RWPE1 (cell line): ENCODE measurements at places on chromosomes 16 and 17.

DNA sequence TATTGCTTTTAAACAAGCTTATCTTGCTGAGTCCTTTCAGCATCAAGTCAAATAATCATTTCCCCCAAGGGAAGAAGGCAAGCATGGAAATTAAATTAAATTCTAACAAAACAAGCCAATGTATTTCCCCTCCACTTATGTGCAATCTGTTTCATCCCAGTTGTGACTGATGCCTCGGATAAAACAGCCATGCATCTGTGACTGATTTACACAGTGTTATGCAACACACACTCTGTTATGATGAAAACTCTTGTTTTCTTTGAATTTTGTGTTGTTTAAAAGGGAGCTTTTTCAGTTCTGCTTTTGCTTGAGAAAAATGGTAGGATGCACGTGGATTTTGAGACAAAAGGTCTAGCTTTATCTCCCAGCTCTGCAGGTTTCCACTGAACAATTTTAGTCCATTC is 32.6 kb downstream of the TMEM100 start:
- DNase-seq, result no peak

DNA sequence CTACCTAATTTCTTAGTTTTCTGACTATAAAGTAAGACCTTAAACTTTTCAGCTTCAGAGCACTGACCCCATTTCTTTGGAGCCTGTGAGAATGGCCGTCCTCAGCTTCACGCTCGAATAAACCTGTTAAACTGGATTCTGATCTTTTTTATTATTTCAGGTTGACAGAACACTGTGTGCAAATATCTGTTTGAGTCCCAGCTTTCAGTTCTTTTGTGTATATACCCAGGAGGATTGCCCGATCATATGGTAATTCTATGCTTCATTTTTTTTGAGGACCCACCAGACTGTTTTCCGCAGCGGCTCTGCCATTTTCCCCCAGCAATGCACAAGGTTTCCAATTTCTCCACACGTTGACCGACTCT is 19.8 kb upstream of the KCNH6 start:
- no peak for DNase-seq

GRCh38 chr17:57422574-57423164 is 166.3 kb downstream of the MSI2 start:
- peak; percentile 70 for DNase-seq

GRCh38 chr16:75287708-75288107 is 36.3 kb upstream of the BCAR1 start:
- DNase-seq, result no peak

GRCh38 chr17:61805399-61805798 is 57.9 kb downstream of the BRIP1 start:
- DNase-seq, result peak; percentile 54

DNA sequence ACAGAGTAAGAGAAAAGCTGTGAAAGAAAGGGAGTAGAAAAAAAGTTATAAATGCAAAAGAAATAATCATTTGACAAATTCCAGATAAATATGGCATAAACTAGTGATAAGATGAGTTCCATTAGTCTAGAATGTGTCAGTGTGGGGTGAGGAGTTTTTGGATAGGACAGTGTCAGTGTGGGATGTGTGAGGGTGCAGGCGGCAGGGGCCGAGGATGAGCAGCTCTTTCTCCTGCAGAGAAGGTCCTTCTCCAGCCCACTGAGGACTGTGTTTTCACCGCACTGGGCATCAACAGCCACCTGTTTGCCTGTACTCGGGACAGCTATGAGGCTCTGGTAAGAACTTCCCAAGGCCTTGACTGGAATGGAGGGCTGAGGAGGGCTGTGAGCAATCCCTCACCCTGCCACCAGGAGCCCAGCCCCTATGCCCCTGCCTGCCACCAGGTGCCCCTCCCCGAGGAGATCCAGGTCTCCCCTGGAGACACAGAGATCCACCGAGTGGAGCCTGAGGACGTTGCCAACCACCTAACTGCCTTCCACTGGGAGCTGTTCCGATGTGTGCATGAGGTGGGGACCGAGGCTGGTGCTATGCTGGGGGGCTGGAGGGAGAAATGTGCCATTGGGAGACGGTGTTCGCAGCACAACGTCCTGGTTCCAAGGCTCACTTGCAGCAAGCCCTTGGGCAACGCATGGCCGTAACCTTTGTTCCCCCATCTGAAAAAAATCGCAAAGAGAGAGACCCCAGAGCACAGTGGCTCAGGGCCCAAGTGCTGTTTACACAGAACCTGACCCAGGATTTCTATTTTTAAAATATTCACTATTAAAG is 13.1 kb downstream of the RAPGEFL1 start:
- no peak for DNase-seq

GRCh38 chr16:53822936-53823529 is 119.1 kb downstream of the FTO start:
- no peak for DNase-seq

DNA sequence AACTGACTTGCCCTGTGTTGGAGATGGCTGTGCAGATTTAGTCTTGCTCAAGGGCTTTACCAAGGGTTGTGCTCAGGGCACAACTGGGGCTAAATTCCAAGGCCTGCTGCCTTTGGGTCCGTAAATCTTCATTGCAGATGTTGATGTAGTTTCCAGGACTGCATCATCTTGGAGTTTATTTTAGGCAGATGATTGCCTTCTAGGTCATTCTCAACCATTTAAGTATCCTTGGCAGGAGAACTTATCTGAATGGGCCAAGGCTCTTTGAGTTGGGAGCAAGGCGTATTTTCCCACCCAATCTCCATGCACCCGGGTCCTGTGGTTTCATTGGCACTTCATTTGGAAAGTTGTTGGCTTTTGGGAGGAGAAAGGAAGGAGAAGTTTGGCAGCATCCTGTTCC is 200.3 kb downstream of the MSI2 start:
- DNase-seq, result no peak

- peak; percentile 18 for DNase-seq
Measured at GRCh38 chr17:37107406-37108083, 158.8 kb downstream of the AATF start.

DNA sequence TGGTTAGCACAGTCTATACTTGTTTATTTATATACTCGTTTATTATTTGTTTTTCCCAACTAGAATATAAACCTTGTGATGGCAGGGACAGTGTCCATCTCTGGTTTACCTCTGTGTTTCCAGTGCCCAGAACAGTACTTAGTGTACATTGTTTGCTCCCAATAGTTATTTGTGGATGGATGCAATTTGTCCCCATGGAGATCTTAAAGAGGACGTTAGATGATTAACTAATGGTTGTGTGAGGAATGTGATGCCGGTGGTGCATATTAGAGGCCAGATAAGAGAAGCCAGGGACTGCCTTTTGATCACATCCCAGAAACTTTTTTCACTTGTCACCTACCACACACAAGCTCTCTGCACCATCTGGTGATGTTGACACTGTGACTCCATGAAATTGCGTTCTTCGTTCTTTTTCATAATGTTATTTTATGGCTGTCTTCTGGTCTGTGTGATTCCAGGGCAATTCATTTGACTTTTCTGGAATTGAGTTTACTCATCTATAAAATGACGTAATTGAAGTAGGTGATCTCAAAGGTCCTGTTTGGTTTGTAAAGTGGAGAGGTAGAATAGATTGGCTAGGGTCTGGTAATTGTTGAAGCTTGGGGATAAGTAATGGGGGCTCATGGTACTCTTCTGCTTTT is 1.2 kb downstream of the COX10 start:
- DNase-seq, result no peak

DNA sequence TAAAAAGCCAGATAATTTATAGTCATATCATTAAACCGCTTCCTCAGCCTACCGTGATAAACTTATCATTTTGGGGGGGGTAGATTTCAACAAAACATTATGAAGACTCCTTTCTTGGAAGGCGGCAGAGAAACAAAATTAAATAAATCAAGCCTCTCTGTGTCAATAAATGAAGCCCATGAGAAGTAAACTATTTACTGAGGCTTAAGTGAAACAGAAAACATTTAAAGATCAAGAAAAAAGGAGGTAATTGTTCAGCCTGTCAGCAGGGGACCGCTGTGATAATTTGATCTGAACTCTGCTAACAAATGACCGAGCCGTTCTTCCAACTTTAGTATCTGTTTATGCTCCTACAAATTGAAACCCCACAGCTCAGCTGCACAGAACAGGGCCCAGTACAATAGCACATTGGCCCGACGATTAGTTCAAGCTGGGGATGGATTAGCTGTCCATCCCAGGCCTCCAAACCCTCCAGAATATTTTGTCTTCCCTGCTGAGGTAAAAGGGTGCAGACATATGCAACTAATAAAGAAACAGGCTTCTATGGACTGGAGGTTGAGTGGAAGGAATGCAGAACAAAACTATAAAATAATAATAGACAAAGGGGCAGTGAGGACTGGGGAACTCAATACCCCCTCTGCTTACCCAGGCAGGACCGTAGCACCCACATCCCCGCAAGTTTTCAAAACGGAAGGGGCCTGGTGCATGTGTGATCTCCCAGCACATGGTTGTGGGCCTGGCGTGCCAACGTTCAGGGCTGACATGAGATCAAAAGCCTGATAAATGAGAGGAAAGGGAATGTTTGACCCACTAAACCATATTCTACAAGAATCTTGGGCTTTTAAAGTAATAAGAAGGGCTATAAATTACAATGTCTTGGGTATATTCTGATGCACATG is 298.1 kb upstream of the IRX5 start:
- no peak for DNase-seq

DNA sequence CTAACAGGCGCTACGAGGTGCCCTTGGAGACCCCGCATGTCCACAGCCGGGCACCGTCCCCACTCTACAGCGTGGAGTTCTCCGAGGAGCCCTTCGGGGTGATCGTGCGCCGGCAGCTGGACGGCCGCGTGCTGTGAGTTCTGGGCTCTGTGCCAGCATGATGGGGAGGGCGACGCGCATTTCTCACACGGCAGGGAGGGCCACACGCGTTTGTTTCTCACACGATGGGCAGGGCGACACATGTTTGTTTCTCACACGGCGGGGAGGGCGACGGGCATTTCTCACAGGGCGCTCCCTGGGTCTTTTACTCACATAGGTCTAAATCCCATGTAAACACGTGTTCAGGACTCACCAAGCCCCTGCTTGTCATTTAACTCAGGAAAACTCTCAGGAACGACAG is 4.4 kb downstream of the GAA start:
- no peak for DNase-seq

- DNase-seq, result no peak
Measured at GRCh38 chr17:78675316-78675616, 98.1 kb upstream of the DNAH17 start.

DNA sequence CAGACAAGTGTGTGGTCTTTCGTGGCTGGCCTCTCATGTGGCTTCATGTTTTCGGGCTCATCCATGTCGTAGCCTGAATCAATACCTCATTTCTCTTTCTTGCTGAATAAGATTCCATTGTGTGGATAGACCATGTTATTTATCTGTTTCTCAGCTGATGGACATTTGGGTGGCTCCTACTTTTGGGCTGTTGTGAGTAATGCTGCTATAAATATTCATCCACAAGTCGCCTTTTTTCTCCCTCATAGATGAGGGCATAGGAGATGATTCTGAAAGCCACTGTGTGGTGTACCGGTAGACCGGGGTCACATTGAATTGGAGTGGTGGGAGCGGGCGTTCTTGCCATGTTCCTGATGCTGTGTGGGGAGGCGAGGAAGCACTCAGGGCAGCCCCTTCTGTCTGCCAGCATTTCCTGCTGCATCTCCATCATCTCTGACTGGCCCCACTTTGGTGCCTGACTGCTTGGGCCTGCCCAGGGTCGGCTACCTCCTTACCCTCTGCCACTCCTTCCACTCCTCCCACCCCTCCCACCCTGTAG is 40.1 kb downstream of the PRMT7 start:
- no peak for DNase-seq

- no peak for DNase-seq
Measured at GRCh38 chr16:66802159-66802558, 775 bp upstream of the TERB1 start.

GRCh38 chr16:1383556-1383955 is 30.9 kb downstream of the UNKL start:
- DNase-seq, result no peak

- DNase-seq, result no peak
Measured at GRCh38 chr16:84207879-84208278, 16.9 kb downstream of the ADAD2 start.

DNA sequence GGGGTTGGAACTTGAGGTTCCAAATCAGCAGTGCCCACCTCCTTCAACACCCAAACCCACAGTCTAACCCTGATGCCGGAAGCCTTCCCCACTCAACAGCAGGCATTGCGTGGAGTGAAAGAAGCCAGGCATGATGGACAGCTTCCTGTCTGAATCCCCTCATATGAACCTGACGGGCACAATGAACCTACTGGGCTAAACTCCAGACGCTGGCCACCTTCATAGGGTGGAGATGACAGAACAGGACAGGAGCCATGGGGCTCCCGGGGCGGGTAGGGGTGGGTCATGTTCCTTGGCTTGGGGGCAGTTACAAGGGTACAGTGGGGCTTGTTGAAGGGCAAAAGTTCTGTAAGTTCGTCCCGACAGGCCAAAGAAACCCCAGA is 460 bp upstream of the HSBP1 start:
- no peak for DNase-seq

DNA sequence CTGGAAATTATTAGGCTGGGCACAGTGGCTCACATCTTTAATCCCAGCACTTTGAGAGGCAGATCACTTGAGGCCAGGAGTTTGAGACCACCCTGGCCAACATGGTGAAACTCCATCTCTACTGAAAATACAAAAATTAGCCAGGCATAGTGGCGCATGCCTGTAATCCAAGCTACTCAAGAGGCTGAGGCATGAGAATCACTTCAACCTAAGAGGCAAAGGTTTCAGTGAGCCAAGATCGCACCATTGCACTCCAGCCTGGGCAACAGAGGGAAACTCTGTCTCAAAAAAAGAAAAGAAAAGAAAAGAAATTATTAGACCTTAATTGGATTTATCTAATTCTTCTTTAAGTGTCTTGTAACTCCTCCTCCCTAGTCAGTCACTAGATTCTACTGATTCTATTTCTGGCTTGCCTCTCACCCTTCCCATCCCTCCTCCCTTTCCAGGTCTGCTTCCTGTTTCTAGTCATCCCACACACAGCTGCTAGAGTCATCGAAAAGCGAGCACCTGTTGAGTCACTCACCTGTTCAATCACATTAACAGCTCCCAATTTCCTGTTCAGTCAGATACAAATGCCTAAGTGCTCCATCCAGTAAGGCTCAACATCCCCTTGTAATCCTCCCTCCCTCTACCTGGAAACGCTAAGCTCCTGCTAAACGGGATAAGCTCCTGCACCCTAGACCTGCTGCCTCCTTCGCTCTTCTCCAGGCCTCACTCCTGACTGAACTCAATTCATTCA is 34.6 kb downstream of the ERN1 start:
- DNase-seq, result peak; percentile 62

DNA sequence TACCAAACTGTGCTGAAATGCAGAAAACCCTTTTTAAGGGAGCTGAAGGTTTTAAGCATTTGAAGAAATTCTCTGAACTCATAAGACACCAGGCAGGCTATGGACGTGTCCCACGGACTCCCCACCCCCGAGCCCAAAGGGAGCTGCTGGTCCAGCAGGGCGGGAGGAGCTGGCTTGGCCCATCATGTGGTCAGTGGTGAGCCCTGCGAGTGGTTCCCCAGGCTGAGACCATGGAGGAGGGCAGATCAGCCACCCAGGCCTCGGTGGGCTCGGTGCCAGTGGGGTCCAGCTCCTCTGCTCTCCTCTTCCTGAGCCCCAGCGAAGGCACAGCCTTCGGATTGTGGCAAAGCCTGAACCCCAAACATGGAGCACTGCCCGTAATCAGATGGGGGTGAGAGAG is 27.0 kb downstream of the LGALS3BP start:
- DNase-seq, result no peak
